Renal cortex interstitium (tissue), 15 donors: ENCODE measurements at places on chromosomes 12 and 14. TPM values are rescaled to one million over a fixed set of nuclear protein-coding genes. Genes with fewer than 3 reads are reported as not detected.

Gene BTG1
- 120 TPM for polyA plus RNA-seq

Gene FGF6
- polyA plus RNA-seq, result not detected

Gene ART4
- 0.22 TPM for polyA plus RNA-seq

Gene C12orf56
- polyA plus RNA-seq, result 1.2 TPM

Gene MAP1LC3B2
- 9.0 TPM for polyA plus RNA-seq

Gene ABCD4
- 162 TPM for polyA plus RNA-seq

GRCh38 chr12:22190969-22191368 lies 143.5 kb downstream of the ST8SIA1 start:
- no peak for DNase-seq

- no peak for DNase-seq
Observed at GRCh38 chr14:68561531-68562007, 231.3 kb downstream of the ZFP36L1 start.

GRCh38 chr12:12717586-12718380 lies 615 bp downstream of the CDKN1B start:
- no peak for DNase-seq

- DNase-seq, result no peak
Observed at GRCh38 chr12:47777151-47777550, 4.1 kb downstream of the SLC48A1 start.

GRCh38 chr12:77339610-77340009 lies 274.2 kb upstream of the E2F7 start:
- DNase-seq, result no peak

- DNase-seq, result no peak
Observed at GRCh38 chr12:109239179-109239578, 69.9 kb downstream of the FOXN4 start.

GRCh38 chr14:104875412-104875751 lies 10.3 kb downstream of the CEP170B start:
- no peak for DNase-seq

DNA sequence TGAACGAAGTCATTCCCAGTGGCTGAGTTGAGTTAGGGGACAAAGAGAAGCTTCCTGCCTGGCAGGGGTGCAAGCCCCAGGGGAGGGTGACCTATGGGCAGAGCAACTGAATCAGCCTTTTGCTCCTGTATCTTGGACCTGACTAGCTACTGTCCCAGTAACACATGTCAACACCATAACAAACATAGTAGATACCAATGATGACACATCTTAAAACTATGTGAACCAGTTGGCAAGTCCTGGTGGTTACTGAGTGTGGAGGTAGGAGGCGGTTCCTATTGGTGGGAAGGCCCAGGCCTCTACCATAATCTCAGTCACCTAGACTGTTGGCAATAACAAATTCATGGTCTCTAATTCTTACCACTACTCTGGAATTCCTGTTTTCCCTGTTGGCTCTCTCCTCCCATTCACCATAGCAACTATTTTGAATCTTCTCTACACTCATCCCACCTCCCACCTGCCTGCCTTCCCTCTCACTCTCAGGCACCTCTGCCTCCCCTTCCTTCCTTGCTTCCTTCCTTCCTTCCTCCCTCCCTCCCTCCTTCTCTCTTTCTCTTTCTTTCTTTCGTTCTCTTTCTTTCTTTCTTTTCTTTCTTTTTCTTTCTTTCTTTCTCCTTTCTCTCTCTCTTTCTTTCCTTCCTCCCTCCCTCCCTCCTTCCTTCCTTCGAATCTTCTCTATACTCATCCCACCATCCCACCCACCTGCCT lies 8.1 kb upstream of the P2RX7 start:
- DNase-seq, result no peak

- no peak for DNase-seq
Observed at GRCh38 chr14:56237398-56237797, 119.2 kb downstream of the PELI2 start.

DNA sequence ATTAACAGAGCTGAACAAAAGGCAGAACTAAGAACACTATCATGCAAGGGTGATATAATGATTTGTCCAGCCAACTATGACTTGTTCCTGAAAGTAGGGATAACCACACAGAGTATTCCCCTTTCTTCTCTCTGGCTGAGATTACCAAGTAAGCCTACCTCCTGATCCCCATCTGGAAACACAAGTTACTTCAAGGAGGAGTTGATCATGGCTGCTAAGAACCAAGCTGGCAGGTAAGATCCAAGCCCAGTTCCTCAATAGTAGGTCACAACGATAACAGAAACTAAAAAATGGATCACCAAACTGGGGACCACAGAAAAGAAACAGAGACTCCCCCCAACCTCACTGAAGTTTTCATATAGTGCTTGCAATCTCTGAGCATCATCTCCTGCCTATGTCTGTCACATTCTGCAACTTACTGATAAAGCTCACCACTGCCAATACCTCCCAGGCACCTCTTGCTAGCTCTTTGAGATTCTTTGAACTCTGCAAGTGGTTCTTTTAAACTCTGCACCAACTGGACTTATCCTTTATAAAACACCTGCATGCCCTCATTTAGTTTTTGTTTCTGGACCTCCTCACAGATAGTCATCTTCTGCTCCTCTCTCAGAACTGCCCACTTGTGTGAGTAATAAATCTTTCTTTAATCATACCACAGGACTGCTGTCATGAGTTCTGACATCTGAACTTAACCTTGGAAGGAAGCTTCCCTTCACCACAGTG lies 76.6 kb downstream of the LRP6 start:
- no peak for DNase-seq

DNA sequence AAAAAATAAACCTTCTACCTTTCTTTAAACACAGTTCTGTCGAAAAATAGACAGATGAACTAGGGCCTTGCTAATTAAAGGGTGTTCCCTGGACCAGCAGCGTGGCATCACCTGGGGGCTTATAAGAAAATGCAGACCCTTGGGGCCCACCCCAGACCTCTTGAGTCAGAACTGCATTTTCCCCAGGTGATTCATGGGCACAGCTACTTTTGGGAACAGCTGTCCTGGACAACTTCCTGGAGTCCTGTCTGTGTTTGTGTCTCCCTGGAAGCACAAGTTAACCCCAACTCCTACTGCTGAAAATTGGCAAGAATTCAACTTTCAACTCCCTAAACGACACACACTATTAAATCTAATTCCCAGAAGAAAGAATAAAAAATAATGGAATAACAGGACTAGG lies 17.8 kb downstream of the FBLN5 start:
- no peak for DNase-seq

- no peak for DNase-seq
Observed at GRCh38 chr12:79769189-79769859, 78.6 kb upstream of the PAWR start.

GRCh38 chr12:25307818-25308217 lies 57.1 kb upstream of the KRAS start:
- no peak for DNase-seq

DNA sequence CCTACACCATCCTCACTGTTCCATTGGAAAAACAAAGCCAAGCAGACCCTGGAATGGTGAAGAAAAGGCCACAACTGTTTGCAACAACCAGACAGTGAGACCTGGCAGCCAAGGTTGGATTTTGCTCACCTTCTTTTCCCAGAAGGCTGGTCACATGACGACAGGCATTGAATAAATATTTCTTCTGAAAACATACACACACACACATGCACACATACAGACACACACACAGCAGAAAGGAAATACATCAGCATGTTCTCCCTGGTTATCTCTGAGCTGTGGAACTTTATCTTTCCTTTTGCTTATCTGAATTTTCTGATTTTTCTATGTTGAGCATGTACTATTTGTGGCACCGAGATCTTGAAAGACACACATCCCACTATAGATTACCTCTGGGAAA lies 38.0 kb upstream of the CCDC60 start:
- DNase-seq, result no peak
